Activated CD4-positive, alpha-beta T cell treated with anti-CD3 and anti-CD28 coated beads, Interleukin-2, Interleukin-4, amounts not matched to agents 100 ng/mL and 50 ng/mL, durations not matched to agents 16 hours and 8 hours (primary cell): ENCODE measurements at places on chromosomes 5 and 9.

DNA sequence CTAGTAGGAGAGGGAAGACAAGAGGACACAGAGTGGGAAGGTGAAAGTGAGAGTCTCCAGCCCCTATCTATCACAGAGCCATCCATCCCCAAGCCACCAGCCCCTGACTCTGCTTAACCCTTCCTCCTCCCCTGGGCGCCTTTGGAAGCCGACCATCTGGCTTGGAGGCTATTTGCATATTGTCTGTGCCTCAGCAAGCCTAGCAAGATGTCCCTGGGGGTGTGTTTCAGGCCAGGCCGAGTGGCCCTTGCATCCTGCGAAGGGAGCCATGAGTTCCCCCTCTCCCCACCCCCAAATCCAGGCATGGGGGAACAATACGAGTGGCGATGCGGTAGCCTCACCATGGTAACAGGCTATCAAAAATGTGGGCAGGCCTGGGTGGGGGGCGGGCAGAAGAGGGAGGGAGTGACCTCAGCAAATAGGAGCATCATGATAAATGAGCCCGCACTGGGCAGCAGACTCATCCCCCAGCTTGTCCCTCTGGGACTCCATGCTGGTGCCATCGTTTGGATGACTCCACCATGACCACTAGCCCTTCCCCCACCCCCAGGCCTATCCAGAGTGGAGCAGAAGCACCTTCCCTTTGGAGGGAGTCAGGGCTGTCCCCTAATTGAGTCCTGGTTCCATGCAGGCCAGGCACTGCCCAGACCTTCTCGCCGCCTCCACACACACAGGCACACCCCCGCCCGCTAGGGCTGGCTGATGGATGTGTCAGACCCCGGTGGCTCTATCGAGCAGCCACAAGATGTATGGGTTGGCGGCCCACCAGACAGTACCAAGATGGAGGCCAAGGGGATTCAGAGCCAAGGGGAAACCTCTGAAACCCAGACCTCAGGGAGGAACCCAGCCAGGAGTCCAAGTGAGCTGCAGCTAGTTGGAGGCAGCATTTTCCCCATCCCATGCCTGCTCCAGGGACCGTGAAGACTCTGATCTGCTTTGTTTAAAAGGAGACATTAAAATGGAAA, 14.6 kb downstream of the URM1 start:
- no peak for DNase-seq

DNA sequence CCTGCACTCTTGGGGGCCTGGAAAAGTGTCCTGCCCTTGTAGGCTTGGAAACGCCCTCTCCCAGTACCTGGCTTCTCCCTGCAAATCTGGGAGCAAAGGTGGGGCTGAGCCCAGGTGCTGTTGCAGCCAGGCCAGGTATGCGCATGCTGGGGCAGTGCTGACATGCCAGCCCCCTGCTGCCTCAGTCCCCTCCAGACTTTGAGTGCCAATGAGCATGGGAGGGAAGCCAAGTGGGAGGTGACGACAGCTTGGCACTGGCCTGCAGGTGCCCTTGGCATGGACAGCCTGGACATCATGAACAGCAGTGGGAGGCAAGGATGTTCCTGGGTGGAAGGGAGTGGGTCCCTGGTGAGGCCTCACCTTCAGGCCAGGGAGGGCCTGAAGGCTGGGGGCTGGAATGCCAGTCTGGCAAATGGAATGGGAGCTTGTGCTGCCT, 1494.4 kb upstream of the NUDT12 start:
- no peak for DNase-seq

DNA sequence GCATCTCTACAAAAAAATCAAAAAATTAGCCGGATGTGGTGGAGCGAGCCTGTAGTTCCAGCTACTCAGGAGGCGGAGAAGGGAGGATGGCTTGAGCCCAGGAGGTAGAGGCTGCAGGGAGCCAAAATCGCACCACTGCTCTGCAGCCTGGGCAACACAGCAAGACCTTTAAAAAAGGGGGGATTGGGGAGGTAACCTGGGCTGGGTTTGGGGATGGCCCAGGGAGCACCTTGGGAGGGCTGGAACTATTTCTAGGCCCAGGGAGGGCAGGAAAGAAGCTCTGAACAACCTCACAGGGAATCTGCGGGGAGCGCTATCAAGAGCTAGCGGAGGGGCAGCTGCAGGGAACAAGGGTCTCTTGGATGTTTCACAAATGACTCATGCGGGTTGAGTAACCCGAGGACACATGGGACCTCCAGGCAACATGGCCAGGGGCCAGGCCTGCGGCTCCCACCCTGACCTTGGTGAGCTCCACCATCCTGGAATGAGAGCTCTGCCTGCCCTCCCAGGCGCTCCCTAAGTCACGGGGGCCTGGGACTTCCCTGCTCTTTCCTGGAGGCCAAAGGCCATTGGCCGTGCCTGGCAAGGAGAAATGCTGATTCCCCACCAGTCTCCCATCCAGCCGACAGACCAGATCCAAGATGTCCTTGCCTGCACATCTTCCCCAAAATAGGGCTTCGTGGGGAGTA, 23.4 kb downstream of the SARDH start:
- no peak for DNase-seq

- no peak for DNase-seq
Observed at GRCh38 chr5:94788527-94788926, 170.1 kb downstream of the SLF1 start.

DNA sequence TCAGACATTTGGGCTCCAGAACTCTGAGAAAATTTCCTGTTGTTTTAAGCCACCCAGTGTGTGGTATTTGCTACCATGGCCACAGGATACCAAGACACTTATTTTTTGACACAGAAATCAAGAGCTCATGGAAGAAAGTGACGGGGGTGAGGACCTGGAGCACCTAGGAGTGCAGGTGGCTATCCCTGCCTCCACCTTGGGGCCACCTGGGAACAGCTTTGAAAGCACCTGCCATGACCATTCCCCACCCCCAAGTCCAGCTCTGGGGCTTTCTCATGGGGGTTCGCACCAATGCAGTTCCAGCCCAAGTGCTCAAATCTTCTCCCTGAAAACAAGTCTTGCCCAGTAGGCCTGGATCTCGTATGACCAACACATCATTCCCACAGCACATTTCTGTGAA, 214.9 kb upstream of the IRX1 start:
- no peak for DNase-seq

DNA sequence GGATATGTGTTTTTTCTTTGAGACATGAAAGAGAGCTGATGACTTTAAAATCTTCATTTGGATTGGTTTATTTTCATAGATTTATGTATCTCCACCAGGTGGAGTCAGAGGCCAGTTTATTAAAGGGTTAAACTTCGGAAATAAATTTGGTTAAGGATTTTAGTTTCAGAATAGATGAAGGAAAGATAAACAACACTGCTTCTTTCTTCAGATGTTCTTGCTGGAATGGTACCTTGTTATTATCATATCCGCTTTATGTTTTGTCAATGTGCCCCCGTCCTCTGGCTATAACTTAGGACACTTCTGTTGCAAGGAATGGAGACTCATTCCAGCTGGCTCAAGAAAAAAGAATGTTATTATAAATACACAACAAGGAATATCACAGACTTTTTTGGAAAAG, 81.2 kb downstream of the ALDH1A1 start:
- no peak for DNase-seq

GRCh38 chr5:52809884-52810283, 22.2 kb downstream of the ITGA1 start:
- no peak for DNase-seq

- DNase-seq = no peak
Observed at GRCh38 chr5:81290146-81290545, 11.2 kb upstream of the ZCCHC9 start.

GRCh38 chr9:129177443-129177790, 644 bp downstream of the IER5L start:
- no peak for DNase-seq
